ENCODE measurements at places on chromosomes 13 and 19.

DNA sequence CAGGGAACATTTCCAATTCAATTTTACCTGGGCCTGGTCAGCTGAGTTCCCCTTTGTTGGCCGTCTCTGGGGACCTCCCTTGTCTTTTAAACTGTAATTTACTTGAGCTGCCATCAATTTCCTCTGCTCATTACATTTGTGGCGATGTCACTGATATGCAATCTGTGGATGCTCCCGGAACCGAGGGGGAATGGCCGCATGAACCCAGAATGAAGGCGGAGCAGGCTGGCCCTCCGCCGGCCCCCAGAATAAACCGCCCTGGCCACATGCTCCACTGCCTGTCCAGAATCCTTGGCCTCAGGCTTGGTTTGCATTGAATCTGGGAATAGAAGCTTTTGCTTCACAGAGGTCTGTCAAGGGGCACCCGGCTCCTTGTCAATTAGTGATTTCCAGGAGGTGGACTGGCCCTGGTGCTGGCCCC, 276.8 kb downstream of the TEX29 start:
- no peak for DNase-seq

DNA sequence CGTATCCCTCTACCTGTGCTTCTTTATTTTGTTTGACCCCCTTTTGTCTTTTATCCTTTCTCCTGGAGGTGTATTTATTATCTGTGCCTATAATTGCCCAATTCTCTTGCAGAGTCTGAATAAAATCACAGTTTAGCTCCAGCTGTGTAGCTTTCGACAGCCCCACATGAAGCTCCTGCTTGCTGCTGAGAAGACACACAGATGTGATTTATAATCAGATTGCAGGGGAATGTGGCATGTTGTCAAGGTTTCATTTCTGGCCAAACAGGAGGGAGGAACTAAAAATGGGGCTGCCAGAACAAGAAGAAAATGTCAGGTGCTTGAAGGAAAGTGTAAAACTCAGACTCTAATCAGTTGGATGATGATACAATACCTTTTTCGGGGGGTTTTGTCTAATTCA, 22.7 kb downstream of the CCNA1 start:
- no peak for DNase-seq

DNA sequence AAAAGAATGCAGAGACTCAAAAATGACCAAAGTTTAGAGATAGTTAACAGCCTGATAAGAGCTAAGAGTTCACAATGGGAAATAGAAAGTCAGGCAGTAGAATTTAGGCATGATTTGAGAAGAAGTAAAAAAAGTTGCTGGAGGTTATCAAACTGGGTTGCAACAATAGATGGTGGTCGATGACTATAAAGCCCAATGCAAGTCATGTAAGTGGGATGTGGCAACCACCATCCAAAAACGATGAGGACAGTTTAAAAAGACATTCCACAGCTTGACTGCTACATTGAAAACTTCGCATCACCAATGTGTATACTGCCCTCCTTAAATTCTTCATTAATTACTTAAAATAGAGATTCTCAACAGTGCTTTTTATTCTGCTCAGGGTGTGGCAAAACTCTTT, 19.7 kb downstream of the ELF1 start:
- no peak for DNase-seq

DNA sequence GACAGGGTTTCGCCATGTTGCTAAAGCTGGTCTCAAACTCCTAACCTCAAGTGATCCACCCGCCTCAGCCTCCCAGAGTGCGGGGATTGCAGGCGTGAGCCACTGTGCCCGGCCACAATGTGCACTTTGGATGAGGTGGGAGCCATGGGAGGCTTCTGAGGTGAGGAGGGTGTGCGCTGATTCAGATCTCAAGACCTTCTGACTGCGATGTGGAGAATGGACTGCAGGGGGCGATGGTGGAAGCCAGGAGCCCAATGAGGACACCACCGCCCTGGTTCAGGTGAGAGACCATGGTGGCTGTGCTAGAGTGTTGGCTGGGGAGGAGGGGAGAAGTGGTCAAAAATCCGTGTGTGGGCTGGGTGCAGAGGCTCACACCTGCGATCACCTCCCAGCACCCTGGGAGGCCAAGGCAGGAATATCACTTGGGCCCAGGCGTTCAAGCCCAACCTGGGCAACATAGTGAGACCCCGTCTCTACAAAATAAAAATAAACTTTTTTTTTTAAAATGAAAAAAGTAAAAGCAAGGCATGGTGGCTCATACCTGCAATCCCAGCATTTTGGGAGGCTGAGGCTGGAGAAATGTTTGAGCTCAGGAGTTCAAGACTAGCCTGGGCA, 5.6 kb downstream of the INAFM1 start:
- DNase-seq = no peak

DNA sequence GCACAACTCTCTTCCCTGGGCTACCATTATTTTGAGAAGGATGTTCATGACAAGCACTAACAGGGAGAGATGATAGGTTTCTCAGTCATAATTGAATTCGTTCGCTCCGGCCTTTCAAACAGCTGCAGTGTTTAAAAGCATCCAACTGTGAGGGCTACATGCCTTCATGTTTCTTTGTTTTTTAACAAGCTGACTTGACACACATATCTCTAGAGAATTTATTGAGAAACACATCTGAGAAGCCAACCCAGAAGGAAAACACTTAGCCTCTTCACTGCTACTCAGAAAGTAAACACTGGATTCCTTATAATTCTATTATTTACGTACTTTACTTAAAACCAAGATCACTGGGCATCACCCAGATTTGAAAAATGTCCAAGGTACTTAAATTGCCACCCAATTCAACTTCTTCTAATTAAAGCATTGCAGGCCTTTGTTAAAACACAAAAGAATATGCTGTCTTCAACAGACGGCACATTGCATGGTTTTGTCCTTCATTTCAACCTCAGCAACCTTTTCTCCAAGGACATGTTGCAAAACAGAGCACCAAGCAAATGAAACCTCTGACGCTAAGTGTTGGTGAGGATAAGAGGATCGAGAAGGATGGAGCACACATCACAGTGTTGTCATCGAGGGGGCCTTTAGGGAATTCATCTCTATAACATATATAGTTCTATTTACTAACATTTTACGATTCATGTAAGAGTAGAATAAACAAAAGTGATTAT, 75.8 kb downstream of the TBC1D4 start:
- DNase-seq = no peak

DNA sequence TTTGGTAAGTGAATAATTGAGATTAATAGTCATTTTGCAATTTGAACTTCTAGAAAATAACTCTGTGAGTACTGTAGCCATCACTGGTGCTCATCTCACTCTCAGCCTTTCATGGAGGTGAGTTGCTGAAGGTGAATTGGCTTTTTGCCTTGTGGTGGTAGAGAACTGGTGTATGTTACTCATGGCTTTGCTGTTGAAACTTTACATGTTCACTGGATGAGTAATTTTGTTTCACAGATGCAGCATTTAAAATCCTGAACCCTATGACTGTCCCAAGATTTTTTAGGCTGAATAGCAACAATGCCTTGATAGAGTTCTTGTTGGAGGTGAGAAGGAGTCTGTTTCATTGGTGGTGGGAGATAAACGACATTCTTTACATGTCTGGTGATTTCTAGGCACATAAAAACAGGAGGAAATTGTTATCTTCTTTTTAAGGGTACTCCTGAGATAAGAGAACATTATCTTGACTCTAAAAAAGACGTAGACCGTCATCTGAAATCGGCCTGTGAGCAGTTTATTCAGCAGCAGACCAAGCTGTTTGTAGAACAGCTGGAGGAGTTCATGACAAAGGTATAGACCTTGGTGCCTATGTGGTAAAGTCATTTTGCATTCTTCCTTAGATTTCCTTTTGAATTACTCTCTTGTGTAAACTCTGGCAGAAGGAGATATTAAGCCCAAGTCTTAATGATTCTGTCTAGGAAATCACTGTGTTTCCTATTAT, 53.9 kb downstream of the COG3 start:
- no peak for DNase-seq
